Spleen (tissue), 13 donors: ENCODE measurements at places on chromosomes 4 and X. TPM values are rescaled to one million over a fixed set of nuclear protein-coding genes. Genes with fewer than 3 reads are reported as not detected.

GRCh38 chr4:128009428-128009827, 44.2 kb downstream of the ABHD18 start:
- no peak for DNase-seq
- no peak overlapping the region for H3K4me3 ChIP-seq
- H3K27me3 ChIP-seq: no peaks in the 10 kb centered on the region
- H3K36me3 ChIP-seq: peaks cover 63% of the 10 kb centered on the region
- no peaks in the 10 kb centered on the region for H3K4me1 ChIP-seq

- no peaks in the 10 kb centered on the region for H3K4me1 ChIP-seq
- H3K36me3 ChIP-seq: peaks cover 56% of the 10 kb centered on the region
- no peak overlapping the region for H3K4me3 ChIP-seq
Observed at GRCh38 chr4:146191766-146192458, 16.4 kb downstream of the LSM6 start.

GRCh38 chrX:15167826-15168225, 102.1 kb downstream of the ASB9 start:
- H3K27ac ChIP-seq: no peak overlapping the region
- H3K4me3 ChIP-seq: no peak overlapping the region
- no peaks in the 10 kb centered on the region for H3K4me1 ChIP-seq
- DNase-seq: no peak
- peaks cover 15% of the 10 kb centered on the region for H3K27me3 ChIP-seq

GRCh38 chr4:42676066-42676951, 19.4 kb upstream of the ATP8A1 start:
- peaks cover 15% of the 10 kb centered on the region for H3K4me1 ChIP-seq
- H3K4me3 ChIP-seq: no peak overlapping the region
- no peak overlapping the region for H3K27ac ChIP-seq
- H3K36me3 ChIP-seq: no peaks in the 10 kb centered on the region
- DNase-seq: no peak
- no peaks in the 10 kb centered on the region for H3K27me3 ChIP-seq

DNA sequence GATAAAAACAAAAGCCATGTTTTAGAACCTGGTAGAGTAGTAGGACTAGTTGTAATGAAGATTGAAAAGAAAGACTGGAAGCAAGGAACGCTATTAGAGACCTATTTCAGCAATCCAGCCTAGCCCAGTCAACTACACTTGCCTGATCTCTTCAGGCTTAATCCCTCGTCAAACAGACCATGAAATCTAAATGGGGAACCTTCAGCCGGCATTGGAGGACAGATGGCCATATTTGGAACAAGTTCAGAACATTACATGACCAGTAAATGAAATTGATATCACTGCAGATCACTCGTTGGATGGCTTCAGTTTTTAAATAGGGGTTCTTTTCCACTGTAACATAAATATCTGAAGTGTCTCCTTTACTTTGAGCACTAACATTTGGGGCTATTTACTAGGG, 84.8 kb upstream of the WDR44 start:
- H3K27me3 ChIP-seq: no peaks in the 10 kb centered on the region
- H3K36me3 ChIP-seq: no peaks in the 10 kb centered on the region
- no peaks in the 10 kb centered on the region for H3K4me1 ChIP-seq
- no peak overlapping the region for H3K27ac ChIP-seq
- no peak overlapping the region for H3K4me3 ChIP-seq

- H3K36me3 ChIP-seq: no peaks in the 10 kb centered on the region
- no peak for DNase-seq
- no peak overlapping the region for H3K4me3 ChIP-seq
- no peaks in the 10 kb centered on the region for H3K27me3 ChIP-seq
- H3K27ac ChIP-seq: no peak overlapping the region
Observed at GRCh38 chr4:6753891-6754290, 28.6 kb upstream of the KIAA0232 start.

DNA sequence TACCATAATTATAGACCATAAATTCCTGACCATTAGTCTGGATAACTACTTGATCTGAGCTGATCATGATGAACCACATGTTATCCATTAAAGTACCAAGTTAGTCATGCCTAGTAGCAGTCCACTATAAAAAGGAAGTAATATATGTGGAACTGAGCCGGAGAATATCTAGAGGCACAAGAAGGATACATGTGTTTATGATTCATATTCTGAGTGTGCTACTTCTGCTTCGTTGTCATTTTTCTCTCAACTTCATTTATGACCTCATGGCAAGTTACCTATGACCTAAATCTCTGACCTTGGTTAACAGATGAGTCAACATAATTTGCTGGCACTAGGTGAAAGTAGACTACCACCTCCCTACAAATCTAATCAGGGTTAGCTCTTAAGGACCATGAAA, 56.5 kb upstream of the ANKRD17 start:
- no peaks in the 10 kb centered on the region for H3K27me3 ChIP-seq
- H3K4me3 ChIP-seq: no peak overlapping the region
- DNase-seq: no peak
- no peak overlapping the region for H3K27ac ChIP-seq

- H3K4me1 ChIP-seq: peaks cover 64% of the 10 kb centered on the region
- H3K4me3 ChIP-seq: no peak overlapping the region
- DNase-seq: no peak
- peak overlapping the region; percentile 39 for H3K27ac ChIP-seq
- H3K36me3 ChIP-seq: no peaks in the 10 kb centered on the region
Observed at GRCh38 chrX:48934581-48935300, 15.9 kb upstream of the PIM2 start.

The UNC5C gene
- polyA plus RNA-seq: 0.61 TPM
